CD4-positive, alpha-beta T cell treated with Interleukin-17A for 1 hour (primary cell): ENCODE measurements at places on chromosomes 16 and 17.

DNA sequence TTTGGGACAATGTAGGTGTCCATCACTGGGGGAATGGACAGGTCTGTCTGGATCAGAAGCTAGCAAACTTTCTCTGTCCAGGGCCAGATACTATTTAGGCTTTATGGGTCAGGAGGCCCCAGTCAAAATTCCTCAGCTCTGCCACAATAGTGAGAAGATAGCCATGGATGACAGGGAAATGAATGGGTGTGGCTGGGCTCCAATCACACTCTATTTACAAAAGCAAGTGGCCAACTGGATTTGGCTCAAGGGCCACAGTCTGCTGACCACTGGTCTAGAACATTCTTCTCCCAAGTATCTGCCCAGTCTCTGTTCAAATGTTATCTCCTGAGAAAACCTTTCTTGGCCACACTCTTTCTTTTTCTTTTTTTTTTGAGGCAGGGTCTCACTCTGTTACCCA is 339.9 kb downstream of the SOX9 start:
- no peak for DNase-seq

DNA sequence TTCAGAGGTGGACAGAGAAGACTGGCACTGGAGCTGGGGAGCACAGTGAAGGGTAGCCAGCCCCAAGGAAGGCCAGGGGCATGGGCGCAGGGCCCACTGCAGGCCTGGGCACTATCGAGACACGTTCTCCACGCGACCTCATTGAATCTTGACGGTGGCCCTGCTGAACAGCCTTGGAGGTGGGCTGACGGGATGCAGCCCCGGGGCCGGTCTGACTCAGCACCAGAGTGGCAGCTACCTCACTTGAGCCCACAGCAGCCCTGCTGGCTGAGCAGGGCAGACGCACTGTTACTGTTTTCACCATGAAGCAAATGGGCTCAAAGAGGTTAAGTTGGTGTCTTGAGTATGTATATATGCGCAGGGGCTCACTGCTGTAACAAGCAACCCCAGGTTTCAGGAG is 78.8 kb upstream of the FOXF1 start:
- DNase-seq = no peak

- DNase-seq = no peak
Observed at GRCh38 chr16:14181371-14182050, 110.4 kb downstream of the MRTFB start.

- no peak for DNase-seq
Observed at GRCh38 chr17:62084585-62084984, 19.5 kb upstream of the MED13 start.

- DNase-seq = no peak
Observed at GRCh38 chr16:11089504-11090124, 145.2 kb downstream of the CLEC16A start.

- no peak for DNase-seq
Observed at GRCh38 chr16:55189682-55190636, 134.0 kb upstream of the IRX6 start.

DNA sequence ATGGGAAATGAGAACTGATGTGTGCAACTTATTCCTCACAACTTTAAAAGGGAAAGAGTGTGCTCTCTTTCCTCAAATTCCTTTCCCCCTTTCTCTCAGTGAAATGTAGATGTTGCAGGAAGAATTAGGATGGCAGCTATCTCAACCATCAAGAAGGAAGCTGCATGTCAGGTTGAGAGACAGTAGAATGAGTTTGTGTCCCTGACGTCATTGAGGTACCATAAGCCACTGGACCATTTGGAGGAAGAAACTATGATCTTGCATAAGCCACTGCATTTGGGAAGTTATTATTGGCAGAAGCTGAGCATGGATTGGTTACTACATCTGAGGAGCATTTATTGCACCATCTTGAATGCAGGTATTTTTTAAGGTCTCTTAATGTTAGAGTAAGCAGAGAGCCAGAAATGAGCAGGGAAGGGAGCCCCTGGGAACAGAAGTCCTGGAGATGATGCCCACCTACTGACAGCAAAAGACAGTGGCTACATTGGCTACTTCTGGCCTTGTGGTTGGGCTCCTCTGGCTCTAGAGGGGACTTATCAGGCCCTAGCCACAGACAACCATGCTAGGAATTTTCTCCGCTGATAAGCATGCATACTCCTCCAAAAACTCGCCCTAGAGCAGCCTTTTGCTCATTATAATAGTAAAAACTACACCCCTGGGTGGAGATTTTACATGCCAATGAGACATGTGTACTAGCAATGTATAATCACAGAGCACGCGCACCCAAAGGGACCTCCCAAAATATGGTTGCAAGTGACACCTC is 249.0 kb upstream of the SALL1 start:
- no peak for DNase-seq

DNA sequence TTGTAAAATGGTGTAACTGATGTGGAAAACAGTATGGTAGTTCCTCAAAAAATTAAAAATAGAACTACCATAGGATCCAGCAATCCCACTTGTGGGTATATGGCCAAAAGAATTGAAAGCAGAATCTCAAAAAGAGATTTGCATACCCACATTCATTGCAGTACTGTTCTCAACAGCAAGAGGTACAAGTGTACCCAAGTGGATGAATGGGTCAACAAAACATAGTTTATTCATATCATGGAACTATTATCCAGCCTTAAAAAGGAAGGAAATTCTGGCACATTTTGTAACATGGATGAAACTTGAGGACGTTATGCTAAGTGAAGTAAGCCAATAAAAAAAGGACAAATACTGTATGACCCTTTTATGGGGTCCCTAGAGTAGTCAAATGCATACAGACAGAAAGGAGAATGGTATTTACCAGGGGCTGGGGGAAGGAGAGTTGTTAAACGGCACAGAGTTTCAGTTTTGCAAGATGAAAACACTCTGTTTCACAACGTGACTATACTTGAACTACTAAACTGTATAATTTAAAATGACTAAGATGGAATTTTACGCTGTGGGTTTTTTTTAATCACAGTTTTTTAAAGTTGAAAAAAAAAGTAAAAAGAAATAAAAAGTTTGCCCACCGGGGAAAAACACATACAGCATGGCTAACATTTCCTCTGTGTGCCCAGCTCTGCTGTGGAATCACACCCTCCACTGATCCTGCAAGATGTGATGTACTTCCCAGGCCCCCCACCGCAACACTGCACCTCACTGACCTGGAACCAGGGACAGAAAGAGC is 6.1 kb downstream of the TVP23A start:
- no peak for DNase-seq

DNA sequence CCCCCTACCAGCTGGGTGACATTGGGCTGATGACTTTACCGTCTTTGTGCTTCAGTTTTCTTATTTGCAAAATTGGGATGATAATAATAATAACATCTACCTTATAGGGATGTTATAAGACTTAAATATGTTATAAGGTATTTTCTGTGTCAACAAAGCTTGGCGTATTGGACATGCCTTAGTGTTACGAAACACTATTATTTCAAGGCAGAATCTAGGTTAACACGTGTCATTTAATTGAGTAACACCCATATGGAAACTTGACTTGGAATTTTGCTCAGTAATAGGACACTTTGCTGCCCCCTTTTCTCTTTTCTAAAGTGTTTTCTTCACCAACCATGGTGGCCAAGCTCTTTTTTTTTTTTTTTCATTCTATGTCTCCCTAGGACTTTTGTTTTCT is 294.2 kb upstream of the SALL1 start:
- DNase-seq = no peak
